ENCODE measurements at places on chromosomes 5 and 9. TPM values are rescaled to one million over a fixed set of nuclear protein-coding genes. Genes with fewer than 3 reads are reported as not detected.

WNT8A gene
- not detected for total RNA-seq

RPP25L gene
- total RNA-seq = 6.7 TPM

CSF1R gene
- not detected for total RNA-seq

LCP2 gene
- total RNA-seq = 351 TPM

SPRY4 gene
- total RNA-seq = 0.52 TPM

KLHL3 gene
- total RNA-seq = 24.4 TPM

GRCh38 chr5:34525761-34526160, 130.4 kb upstream of the RAI14 start:
- H3K36me3 ChIP-seq = no peaks in the 10 kb centered on the region
- H3K27ac ChIP-seq = no peak overlapping the region
- H3K4me3 ChIP-seq = no peak overlapping the region

GRCh38 chr9:121153642-121154041, 48.0 kb downstream of the RAB14 start:
- no peak overlapping the region for H3K4me3 ChIP-seq
- peaks cover 85% of the 10 kb centered on the region for H3K36me3 ChIP-seq
- H3K27ac ChIP-seq = no peak overlapping the region
- peaks cover 4% of the 10 kb centered on the region for H3K4me1 ChIP-seq
- H3K27me3 ChIP-seq = no peaks in the 10 kb centered on the region

GRCh38 chr5:165459232-165459631, 1953.8 kb downstream of the MAT2B start:
- H3K4me3 ChIP-seq = no peak overlapping the region
- no peak overlapping the region for H3K27ac ChIP-seq
- no peaks in the 10 kb centered on the region for H3K36me3 ChIP-seq

- H3K4me1 ChIP-seq = no peaks in the 10 kb centered on the region
- no peaks in the 10 kb centered on the region for H3K36me3 ChIP-seq
- no peak for DNase-seq
- H3K27me3 ChIP-seq = no peaks in the 10 kb centered on the region
- no peak overlapping the region for H3K4me3 ChIP-seq
Observed at GRCh38 chr5:118220556-118221195, 767.7 kb downstream of the DTWD2 start.

- H3K4me3 ChIP-seq = no peak overlapping the region
- H3K27me3 ChIP-seq = no peaks in the 10 kb centered on the region
- peaks cover 10% of the 10 kb centered on the region for H3K4me1 ChIP-seq
- no peak overlapping the region for H3K27ac ChIP-seq
- no peak for DNase-seq
Observed at GRCh38 chr5:135371622-135372232, 27.3 kb downstream of the MACROH2A1 start.

DNA sequence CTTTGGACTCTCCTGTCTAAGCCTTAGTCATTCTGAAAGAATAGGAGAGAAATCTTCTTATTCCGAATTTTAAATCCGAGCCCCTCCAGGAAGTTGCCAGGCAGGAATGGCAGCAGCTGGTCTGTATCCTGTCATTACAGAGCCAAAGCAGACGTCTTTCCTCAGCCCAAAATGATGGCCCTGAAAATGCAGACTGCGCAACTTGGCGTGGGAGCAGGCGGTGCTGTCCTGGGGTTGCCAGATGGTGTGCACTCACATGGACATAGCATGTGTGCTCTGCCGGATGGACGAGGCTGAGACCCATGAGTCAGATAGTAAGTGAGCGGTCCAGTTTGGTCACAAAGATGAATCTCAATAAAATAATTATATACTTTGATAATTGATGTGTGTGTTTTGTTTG, 410.4 kb downstream of the KCTD16 start:
- no peaks in the 10 kb centered on the region for H3K36me3 ChIP-seq

DNA sequence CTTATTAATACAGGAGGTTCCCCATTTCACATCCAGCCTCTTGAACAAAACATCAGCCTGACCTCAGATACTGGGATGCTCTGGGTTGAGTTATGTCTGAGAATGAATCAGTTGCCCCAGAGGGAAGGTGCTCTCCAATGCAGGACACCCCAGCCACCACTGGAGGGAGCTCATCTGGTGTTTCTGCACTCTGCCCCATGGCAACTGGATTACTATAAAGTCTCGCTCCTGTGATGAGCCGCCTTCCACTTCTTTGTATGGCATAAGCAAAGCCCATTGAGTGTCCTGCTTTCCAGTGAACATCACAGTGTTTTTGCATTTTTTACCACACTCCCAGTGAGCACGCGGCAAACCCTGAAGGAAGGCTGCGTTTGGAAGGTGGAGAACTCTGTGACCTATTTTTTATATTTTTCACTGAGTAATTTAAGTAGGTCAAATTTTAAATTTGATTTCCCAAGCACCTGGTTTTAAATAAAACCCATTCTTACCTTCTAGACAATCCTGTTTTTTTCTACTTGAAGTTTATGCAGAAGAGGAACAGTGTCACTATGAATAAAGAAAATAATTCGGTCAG, 176.9 kb upstream of the WWC1 start:
- no peaks in the 10 kb centered on the region for H3K36me3 ChIP-seq
- no peak overlapping the region for H3K4me3 ChIP-seq
- H3K27me3 ChIP-seq = no peaks in the 10 kb centered on the region
- no peak for DNase-seq
- H3K27ac ChIP-seq = no peak overlapping the region
- H3K4me1 ChIP-seq = no peaks in the 10 kb centered on the region

GRCh38 chr5:74865256-74865803, 857 bp downstream of the FAM169A start:
- H3K27ac ChIP-seq = no peak overlapping the region
- H3K4me1 ChIP-seq = peaks cover 16% of the 10 kb centered on the region
- DNase-seq = no peak
- peaks cover 2% of the 10 kb centered on the region for H3K27me3 ChIP-seq
- H3K36me3 ChIP-seq = no peaks in the 10 kb centered on the region
- peak overlapping the region; percentile 87 for H3K4me3 ChIP-seq

DNA sequence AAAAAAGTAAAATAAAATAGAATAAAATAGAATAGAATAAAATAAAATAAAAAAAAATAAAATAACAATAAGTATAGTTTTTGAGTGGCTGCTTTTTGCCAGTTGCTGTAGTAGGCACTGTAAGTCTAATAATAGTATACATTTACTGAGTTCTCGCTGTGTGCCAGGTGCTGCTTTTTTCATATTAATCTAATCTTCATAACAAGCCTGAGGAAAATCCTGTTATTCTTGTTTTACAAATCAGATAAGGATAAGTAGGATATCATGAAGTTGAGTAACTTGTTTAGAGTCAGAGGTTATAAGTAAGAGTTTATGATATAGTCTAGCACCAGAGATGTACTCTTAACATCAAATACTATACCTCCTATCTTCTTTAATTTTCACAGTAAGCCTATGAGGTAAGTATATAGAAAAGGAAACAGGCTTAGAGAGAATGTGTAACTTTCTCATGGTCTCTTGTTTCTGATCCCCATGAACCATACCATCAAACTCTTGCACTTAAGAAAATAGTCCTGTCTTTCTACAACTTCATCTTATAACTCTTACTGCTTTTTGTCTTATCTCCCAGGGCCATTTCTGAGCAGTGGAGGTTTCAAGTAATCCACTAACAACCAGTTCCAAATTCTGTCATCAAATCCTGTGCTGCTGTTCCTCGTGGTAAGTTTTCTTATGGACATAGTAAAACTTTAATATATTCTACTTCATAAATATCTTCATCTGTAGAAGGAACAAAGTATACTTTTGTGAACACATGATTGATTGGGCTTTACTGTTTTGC, 18.7 kb downstream of the RMI1 start:
- no peaks in the 10 kb centered on the region for H3K36me3 ChIP-seq
- H3K27me3 ChIP-seq = no peaks in the 10 kb centered on the region
- H3K4me3 ChIP-seq = no peak overlapping the region
- H3K4me1 ChIP-seq = peaks cover 8% of the 10 kb centered on the region

GRCh38 chr5:163453705-163454104, 6.2 kb downstream of the NUDCD2 start:
- peaks cover 28% of the 10 kb centered on the region for H3K36me3 ChIP-seq
- no peak overlapping the region for H3K4me3 ChIP-seq
- peaks cover 18% of the 10 kb centered on the region for H3K4me1 ChIP-seq
- H3K27me3 ChIP-seq = no peaks in the 10 kb centered on the region
- peak overlapping the region; percentile 8 for H3K27ac ChIP-seq

DNA sequence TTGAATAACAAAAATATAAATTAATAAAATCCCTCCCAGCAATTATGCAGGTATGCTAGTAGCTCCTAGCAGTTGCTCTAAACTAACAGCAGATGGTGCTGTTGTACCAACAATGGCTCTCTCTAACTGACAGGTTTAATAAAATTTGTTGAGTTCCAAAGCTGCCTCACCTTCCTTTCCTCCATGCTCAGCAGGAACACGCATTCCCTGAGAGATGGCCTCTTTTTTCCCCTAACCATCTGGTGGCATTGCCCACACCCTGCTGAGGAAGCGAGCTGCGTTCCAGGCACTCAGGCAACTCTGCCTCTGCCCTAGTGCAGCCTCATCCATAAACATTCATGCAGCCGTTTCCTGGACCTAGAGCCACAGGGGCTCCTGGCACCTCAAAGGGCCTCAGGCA, 106.2 kb downstream of the KLHL3 start:
- DNase-seq = peak; percentile 59
- H3K4me3 ChIP-seq = no peak overlapping the region
- peaks cover 10% of the 10 kb centered on the region for H3K36me3 ChIP-seq
- no peaks in the 10 kb centered on the region for H3K4me1 ChIP-seq
- H3K27me3 ChIP-seq = no peaks in the 10 kb centered on the region

GRCh38 chr5:175394601-175395000, 49.4 kb downstream of the DRD1 start:
- H3K36me3 ChIP-seq = no peaks in the 10 kb centered on the region
- no peak overlapping the region for H3K4me3 ChIP-seq
- peaks cover 2% of the 10 kb centered on the region for H3K27me3 ChIP-seq
- H3K4me1 ChIP-seq = no peaks in the 10 kb centered on the region
- no peak overlapping the region for H3K27ac ChIP-seq

DNA sequence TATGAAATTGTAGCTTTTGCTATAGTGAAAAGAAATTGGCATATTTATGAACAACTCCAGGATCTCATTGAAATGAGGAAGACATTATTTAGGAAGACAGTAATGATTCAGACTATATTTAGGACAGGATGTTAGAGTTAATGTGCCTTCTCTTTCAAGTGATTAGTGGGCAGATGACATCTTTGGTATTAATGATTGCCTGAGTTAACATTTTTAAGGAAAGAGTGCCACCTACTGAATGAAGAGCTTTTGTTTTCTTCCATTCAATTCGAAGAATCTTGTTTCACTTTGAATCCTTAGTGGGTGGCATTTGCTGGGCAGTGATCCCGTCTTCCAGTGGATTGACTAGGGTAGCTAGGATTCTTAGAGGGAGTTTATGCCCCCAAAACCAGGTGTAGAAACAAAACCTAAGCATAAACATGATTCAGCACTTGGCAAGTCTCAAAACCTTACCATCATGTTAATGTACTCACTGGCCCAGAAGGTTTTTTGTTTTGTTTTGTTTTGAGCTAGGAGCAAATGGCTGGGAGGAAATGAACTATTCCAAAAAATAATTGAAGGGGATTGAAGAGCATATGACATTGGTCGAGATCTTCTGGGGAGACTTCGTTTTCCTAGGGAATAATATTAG, 23.2 kb downstream of the MAP3K1 start:
- H3K36me3 ChIP-seq = peaks cover 4% of the 10 kb centered on the region
- peaks cover 94% of the 10 kb centered on the region for H3K4me1 ChIP-seq
- DNase-seq = no peak

- no peak within 1 kb of the TSS for H3K27ac ChIP-seq
- peaks cover 40% of the 10 kb centered on the region for H3K27me3 ChIP-seq
- H3K4me3 ChIP-seq = no peak within 1 kb of the TSS
- DNase-seq = no peak
- H3K4me1 ChIP-seq = no peaks in the 10 kb centered on the region
- H3K36me3 ChIP-seq = no peaks in the 10 kb centered on the region
Observed at GRCh38 chr9:115117999-115118878, at the start of gene TNC. Gene TNC (minus strand): TSS chr9:115118157. CDS start chr9:115091018, 27,139 bp downstream.

GRCh38 chr5:96051401-96051830, 89.8 kb upstream of the ELL2 start:
- H3K27me3 ChIP-seq = peaks cover 4% of the 10 kb centered on the region
- H3K4me3 ChIP-seq = no peak overlapping the region
- no peaks in the 10 kb centered on the region for H3K4me1 ChIP-seq
- H3K36me3 ChIP-seq = no peaks in the 10 kb centered on the region
- no peak for DNase-seq

DNA sequence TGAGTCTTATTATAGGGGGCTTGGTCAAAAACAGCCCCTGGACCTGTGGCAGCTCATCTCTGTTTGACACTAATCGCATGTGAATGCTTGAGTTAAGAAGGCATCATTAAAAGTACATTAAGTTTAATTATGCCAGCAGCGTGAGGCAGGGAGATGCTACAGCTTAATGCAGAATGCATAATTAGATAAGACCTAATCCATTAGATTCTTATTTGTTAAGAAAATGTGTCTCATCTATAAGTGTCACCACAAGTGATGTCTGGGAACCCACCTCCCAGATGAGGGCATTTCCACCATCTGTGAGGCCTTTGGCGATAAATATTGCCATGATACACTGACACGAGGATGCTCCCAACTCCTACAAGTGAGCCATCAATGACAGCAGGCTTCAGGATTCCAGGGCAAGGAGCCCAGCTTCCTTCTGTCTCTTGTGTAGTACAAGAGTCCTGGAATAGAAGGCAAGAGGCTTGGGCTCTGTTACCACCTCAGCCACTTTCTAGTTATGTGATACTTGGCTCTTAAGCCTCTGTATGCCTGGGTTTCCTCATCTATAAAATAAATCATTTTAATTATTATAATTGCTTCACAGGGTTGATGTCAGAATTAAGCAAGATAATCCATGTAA, 202.7 kb downstream of the FAM114A2 start:
- H3K27me3 ChIP-seq = no peaks in the 10 kb centered on the region
- no peak overlapping the region for H3K27ac ChIP-seq
- H3K4me3 ChIP-seq = no peak overlapping the region

DNA sequence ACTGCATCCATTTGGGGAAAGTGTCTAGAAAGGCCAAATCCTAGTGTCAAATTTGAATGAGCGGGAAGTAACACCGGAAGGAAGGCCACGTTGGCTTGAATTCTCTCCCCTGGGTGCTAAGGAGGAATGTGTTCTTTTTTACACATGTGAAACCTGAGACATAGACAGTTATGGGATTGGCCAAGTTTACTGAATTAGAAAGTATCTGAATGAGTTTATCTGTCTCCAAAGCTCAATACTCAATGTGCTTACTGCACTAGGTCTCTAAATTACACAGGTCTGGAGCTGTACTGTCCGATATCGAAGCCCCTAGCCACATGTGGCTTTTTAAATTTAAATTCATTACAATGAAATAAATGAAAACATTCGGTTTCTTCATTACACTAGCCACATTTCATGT, 6.0 kb downstream of the DMRT1 start:
- H3K4me3 ChIP-seq = no peak overlapping the region
- peaks cover 4% of the 10 kb centered on the region for H3K27me3 ChIP-seq
- DNase-seq = no peak
- no peak overlapping the region for H3K27ac ChIP-seq

DNA sequence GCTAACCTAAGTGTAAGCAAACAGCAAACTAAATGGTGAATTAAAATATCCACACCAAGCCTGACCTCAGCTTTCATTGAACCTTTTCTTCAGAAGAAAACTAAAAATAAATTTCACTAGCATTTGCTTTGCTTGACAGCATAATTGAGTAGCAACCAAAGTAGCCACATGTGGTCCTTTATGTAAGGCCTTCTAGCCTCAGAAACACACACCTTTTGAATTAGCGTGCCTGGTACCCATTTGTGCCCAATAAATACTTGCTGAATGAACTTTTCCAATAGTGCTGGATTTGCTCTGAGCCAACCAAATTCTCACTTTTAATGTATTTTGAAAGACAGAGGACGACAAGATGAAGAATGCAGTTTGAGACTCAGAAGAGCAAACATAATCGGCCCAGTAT, 2.1 kb upstream of the NIPBL start:
- peaks cover 45% of the 10 kb centered on the region for H3K4me1 ChIP-seq
- no peaks in the 10 kb centered on the region for H3K27me3 ChIP-seq
- peak overlapping the region; percentile 97 for H3K27ac ChIP-seq
- H3K36me3 ChIP-seq = no peaks in the 10 kb centered on the region
